GM13976 (cell line): ENCODE measurements at places on chromosomes 6 and 20.

- peak; percentile 39 for DNase-seq
Observed at GRCh38 chr6:132813173-132813856, 1.1 kb upstream of the RPS12 start.

GRCh38 chr20:24206995-24207394, 218.4 kb upstream of the GGTLC1 start:
- DNase-seq, result no peak

- DNase-seq, result peak; percentile 66
Observed at GRCh38 chr20:59560588-59561227, 43.6 kb upstream of the PHACTR3 start.

DNA sequence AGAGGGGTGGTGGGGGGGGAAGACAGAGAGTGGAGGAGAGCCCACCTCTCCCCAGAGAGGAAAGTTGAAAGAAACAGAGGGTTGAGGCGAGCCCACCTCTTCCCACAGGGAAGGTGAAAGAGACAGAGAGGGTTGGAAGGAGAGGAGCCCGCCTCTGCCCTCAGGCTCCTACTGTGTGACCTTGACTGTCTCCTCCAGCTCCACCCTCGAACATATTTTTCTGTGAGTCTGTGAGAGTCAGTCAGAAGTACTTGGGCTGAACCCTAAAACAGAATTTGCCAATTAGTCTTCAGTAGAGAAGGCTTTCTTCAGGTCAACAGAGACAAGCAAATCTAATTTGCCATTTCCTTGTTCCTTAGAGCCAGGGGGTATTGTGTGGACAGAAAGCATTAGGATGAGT, 153.7 kb upstream of the SNX9 start:
- no peak for DNase-seq

DNA sequence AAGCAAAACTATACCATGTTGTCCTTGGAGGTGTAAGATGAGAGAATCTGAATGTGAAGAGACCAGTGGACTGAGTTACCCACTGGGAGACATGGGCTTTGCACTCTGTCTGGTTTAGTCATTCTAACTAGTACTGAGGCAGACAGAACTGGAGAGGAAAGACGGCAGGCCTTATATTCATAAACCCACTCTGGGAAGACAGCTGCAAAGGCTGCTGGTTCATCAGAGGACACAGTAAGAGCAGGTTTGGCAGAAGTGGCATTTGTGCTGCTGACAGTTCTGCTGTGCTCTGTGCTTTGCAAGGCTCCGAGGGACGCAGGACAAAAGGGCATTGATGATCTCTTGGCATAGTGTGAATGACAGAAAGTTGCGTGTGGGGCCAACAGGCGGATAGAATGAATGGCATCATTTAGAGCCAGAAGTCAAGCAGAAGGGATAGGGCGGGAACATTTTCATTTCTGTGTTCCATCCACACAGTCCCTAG, 142.3 kb upstream of the TENT5A start:
- DNase-seq, result no peak

GRCh38 chr20:39259808-39260207, 297.7 kb downstream of the DHX35 start:
- DNase-seq, result no peak

GRCh38 chr6:114714836-114715507, 372.1 kb upstream of the HS3ST5 start:
- no peak for DNase-seq

DNA sequence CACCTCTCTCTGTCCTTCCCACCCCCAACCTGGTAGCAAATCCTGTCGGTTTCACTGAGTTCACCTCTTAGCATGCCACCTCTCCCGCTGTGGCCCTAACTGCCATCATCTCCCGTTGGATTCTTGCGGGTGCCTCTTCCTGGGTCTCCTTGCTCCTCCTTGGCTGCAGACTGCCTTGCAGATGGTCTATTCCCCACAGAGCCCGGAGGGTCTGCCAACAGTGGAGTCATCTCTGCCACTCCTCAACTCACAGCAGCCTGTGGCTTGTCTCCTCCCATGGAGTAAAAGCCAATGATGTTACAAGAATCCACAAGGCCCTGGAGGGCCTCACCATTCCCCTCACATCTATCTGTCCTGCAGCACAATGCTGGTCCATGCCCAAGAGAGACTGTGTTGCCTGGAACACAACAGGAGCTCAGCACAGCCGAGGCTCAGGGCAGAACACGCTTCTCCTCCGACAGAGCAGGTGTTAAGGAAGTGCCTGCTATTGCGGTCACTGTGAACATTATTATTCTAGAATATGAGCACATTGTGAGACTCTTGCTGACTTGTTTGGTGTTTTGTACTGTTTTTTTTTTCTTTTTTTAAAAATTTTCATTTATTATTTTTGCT, 241.8 kb upstream of the SULF2 start:
- DNase-seq, result no peak

DNA sequence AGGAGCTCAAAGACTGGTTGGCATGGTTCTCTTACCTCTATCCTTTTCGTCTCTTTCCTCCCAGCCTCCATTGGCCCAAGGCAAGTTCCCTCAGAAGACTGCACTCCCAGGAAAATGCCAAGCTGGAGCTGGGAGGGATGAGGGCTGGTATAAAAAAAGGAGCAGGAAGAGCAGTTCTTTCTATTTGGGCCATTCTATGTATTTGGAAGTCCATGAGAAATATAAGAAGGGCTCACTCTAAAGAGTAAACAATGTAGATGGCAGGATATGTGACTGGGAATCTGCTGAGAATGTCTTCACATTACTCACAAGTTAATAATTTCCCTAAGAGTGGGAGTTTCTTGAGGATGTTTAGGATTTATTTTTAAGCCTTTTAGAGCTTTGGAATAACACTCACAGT, 36.6 kb upstream of the ADTRP start:
- no peak for DNase-seq

DNA sequence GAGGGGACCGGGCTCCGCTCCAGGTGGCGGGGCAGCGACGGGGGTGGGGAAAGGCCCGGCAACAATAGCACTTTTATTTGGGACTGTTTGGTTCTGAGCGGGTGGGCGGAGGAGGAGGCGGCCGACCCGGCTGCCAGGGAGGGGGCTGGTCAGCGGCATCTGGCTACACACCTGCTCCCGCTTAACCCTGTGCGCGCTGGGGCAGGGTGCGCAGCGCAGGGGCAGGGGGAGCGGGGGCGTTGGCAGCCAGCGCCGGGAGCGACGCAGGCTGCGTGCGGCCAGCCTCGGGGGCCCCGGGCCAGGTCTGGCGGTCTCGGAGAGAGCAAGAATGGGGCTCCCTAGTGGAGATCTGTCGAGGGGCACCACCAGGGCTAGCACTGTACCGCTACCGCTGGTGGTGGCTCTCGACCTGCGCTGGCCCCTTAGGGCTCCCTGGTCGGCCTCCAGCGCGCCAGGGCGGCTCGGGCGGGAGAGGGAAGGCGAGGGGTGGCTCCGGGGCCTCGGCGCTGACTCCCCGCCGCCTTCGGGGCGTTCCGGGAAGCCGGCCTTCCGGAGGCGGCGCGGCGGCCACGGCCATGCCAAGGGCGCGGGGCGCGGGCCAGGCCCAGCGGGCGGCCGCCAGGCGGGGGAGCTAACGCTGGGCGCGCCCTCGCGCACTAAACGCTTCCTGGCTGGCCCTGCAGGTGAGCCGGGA, 92.4 kb downstream of the NCR2 start:
- DNase-seq, result peak; percentile 58

GRCh38 chr6:7953753-7954152, 43.2 kb upstream of the TXNDC5 start:
- no peak for DNase-seq

- peak; percentile 51 for DNase-seq
Observed at GRCh38 chr20:57346477-57346876, 4.6 kb upstream of the RAE1 start.

DNA sequence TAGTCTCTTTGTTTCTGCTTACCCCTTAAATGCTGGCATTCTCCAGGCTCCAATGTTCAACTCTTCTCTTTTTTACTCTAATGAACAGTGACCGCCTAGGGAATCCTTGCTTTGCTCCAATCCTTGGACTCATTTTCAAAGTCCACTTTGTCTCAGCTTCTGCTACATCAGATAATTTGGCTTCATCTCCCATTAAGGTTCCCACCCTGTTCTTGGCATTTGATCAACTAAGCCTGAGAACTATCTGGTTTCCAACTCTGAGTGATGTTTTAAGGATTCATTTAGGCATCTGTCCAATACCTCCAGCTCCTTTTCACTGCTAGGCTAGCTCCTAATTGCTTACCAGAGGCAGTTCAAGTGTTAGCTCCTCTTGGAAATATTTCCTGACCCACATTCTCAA, 64.9 kb downstream of the ME1 start:
- DNase-seq, result no peak

- DNase-seq, result no peak
Observed at GRCh38 chr6:111812060-111813038, 60.9 kb downstream of the FYN start.

DNA sequence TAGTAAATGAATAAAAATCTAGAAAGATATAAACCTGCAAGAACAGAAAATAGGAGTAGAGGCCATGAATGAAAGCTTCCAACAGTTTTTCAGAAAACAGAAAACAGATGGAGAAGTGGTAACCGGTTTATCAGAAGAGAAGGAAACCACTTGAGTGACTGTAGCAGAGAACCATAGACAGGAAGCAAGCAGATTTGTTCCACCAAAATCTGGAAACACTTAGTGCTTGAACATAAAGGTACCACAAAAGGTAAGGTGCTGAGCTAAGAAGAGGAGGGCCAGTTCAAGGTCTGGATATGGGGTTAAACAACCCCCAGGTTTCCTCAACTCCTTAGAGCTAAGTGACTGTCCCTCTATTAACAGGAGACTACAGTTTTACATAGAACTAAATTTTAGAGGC, 9.2 kb upstream of the KIAA0319 start:
- DNase-seq, result no peak

- no peak for DNase-seq
Observed at GRCh38 chr20:62928246-62928939, 2.1 kb upstream of the DIDO1 start.

- DNase-seq, result no peak
Observed at GRCh38 chr6:137412562-137412961, 81.6 kb downstream of the OLIG3 start.

GRCh38 chr6:21005816-21006570, 471.7 kb downstream of the CDKAL1 start:
- no peak for DNase-seq

DNA sequence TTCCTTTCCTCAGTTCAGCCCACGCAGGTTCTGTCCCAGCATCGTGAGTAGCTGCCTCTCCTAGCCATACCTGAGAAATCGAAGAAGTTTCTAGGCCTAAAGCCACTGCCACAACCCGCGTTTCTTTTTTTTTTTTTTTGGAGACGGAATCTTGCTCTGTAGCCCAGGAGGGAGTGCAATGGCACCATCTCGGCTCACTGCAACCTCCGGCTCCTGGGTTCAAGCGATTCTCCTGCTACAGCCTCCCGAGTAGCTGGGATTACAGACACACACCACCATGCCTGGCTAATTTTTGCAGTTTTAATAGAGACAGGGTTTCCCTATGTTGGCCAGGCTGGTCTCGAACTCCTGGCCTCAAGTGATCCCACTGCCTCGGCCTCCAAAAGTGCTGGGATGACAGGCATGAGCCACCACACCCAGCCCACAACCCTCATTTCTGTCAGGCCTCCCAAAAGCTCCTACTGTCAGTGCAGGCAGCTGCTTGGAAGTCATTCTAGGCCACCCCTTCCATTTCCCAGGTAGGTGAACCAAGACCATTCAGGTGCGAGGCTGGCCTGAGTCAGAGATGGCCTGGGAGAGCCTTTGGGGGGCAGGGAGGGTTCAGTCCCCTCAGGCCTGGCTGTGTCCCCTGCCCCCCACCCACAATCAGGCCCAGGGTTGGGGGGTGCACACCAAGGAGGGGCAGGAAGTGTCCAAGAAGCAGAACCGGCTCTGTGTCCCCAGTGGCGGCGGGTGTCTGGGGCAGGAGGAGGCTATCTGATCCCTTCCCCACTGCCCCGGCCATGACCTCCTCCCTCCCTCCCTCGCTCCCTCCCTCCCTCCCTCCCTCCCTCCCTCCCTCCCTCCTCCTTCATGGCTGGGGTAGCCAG, 47.2 kb downstream of the NOL4L start:
- DNase-seq, result no peak

DNA sequence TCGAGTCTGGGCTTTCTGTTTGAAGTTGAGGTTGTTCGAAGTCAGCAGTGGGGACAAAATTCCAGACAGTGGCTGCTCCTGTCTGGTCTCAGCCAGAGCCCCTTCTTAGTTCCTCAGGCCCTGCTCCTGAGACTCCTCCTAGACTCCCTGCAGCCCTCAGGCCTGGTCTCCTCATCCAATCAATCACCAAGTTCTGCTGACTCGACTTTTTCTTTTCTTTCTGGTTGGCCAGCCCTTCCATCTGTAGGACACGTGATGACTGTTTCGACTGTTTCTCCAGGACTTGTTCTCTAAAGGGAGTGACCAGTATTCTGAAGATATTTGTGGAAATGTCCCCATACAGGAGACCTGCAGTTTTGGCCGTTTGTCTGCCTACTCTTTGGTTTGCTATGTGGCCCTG, 19.5 kb downstream of the PPP1R3G start:
- DNase-seq, result no peak

DNA sequence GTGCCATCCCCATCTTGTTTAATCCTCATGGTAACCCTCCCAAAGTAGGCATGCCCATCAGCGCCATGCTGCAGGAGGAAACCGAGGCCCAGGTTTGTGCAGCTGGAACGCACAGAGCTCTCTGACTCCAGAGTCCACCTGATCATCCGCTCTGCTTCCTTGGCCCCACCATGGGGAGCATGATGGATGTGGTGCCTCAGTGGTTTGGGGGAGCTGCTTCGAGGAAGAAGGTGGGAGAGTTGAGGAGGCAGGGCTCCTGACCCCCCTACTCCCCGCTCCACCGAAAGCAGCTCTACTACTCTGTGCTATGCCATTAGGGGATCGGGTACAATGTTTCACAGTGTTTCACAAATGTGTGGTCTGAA, 52.2 kb downstream of the TGM2 start:
- no peak for DNase-seq

DNA sequence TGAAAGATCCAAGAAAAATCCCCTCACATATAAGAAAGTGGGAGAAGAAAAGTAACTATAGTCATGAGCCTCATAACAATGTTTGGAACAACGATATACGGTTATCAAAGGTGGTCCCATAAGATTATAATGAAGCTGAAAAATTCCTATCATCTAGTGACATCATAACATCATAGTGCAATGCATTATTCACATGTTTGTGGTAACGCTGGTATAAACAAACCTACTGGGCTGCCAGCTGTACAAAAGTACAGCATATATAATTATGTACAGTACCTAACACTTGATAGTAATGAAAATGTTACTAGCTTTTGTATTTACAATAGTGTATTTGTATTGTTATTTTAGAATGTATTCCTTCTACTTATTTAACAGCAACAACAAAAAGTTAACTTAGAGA, 240.7 kb downstream of the RNGTT start:
- DNase-seq, result no peak

- no peak for DNase-seq
Observed at GRCh38 chr20:4740774-4741431, 19.2 kb downstream of the PRND start.

DNA sequence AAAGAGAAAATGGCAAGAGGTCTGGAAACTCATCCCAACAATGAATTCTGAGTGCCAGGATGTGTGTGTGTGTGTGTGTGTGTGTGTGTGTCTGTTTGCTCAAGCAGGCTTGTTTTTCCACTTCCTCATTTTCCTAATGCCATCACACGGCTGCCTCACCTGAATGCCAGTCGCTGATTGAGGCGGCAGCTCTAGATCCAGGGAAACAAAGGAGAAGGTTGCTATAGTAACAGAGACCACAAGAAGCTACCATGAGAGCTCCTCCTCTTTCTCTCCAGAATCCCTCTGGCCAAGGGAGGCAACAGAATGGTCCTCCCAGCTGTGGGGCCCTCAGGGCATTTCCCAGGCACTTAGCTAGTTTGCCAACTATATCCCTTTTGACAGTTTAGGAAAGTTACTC, 241.1 kb upstream of the TSHZ2 start:
- DNase-seq, result no peak

- DNase-seq, result no peak
Observed at GRCh38 chr6:111952274-111952673, 79.0 kb upstream of the FYN start.

- DNase-seq, result no peak
Observed at GRCh38 chr20:56467968-56468315, 485 bp upstream of the RTF2 start.
